ENCODE measurements at places on chromosomes 7 and 10.

- no peak for DNase-seq
Observed at GRCh38 chr10:29202386-29202940, 86.4 kb upstream of the LYZL1 start.

DNA sequence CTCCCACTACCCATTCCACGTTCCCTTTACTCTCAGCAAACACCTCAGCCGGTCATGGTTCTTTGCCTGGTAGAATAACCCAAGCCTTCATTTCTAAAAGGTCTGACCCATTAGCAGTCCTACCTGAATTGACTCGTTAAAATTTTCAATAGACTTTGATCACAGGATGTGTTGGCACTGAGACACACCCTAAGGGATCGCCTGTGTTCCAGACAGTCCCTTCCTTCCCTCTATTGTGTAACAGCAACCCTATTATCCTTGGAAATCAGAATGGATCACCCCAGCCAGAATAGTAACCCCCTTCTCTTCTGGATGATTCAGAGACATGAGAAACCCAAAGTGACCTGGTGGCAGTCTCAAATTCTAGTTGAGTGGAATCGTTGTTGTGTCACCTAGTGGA is 20.4 kb upstream of the FAM171A1 start:
- no peak for DNase-seq

DNA sequence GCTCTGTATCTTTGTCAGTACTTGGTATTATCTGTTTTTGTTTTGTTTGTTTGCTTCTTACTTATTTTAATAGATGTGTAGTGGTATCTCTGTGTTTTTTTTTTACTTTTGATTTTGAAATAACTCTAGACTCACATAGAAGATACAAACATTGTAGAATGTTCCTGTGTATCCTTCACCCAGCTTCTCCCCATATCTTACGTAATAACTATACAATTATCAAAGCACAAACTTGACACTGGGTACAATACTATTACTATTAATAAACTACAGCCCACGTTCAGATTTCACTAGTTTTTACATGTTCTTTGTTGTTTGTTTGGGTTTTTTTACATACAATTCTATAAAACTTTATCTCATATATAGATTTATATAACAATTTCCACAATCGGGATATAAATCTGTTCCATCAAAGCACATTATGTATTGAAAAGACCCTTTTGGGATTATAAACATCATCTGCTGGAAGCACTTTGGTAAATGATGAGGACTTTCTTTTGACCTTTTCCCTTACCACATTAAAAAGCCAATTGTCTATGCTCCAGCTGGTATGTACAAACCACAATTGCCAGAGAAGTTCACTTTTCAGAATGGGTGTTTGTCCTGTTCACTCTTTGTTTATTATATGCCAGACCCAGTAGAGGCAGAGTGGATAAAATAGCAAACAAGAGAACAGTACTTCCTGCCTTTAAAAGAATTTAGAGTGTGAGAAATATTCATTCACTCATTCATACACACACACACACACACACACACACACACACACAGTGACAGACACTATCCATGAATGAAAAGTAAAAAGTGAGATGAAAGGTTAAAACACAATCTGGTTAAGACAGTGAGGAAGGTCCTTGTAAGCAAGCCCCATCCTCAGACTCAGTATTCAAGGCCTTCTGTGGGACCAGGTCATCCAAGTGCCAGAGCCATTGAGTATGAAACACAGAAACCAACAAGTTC is 113.0 kb downstream of the SGMS1 start:
- no peak for DNase-seq

- DNase-seq, result no peak
Observed at GRCh38 chr10:106637873-106638272, 526.6 kb downstream of the SORCS1 start.

DNA sequence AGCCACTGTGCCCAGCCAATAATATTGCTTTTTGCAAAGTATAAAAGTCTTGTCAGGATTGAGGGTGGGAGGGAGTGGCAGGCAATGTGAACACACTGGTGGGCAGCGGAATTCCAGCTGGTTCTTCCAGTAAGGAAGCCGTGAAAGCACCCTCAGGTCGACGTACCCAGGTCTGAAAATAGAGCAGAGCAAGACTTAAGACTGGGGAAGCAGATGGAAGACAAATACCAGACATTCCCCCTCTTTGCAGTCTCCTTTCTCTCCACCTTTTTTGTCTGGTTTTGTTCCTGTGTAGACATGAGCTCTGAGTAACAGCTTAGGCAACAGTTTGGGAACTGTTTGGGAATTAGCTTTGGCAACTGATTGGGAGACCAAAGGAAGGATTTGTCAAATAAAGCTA is 17.6 kb upstream of the CSTF2T start:
- no peak for DNase-seq

- no peak for DNase-seq
Observed at GRCh38 chr7:51023547-51023946, 240.9 kb upstream of the GRB10 start.

- DNase-seq, result no peak
Observed at GRCh38 chr10:3340127-3340730, 167.6 kb upstream of the PITRM1 start.

- DNase-seq, result no peak
Observed at GRCh38 chr7:48365010-48365409, 193.8 kb downstream of the ABCA13 start.
